ENCODE measurements at places on chromosomes 12 and 14.

- DNase-seq: no peak
Measured at GRCh38 chr14:28813810-28814209, 47.2 kb downstream of the FOXG1 start.

DNA sequence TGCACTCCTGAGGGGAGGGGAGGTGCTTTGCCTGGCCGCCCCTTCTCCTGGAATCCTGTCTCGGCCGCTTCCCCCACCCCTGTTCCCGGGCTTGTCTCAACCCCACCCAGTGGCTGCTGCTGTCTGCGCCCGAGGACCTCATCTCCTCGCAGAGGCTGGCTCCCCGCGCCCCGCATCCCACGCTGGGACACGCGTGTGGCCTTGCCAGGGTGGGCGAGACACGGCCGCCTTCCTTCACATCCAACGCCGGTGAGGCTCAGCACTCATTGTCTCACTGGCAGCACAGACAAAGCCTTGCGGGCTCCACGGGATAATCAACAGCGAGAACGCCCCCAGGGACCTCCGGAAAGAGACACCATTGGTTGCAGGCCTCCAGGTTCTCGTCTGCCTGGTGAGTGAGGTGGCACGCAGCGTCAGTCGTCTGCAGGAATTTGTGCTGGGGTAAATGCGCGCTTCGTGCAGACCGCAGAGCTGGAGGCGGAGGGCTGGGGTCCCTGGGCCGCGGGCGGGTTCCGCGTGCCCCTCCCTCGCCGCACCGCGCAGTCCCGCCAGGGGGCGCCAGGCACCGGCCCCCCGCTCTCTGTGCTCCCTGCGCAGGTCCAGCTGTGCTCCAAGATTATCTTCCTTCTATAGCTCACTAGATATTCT is 26.8 kb downstream of the CCDC177 start:
- DNase-seq: peak; percentile 66

DNA sequence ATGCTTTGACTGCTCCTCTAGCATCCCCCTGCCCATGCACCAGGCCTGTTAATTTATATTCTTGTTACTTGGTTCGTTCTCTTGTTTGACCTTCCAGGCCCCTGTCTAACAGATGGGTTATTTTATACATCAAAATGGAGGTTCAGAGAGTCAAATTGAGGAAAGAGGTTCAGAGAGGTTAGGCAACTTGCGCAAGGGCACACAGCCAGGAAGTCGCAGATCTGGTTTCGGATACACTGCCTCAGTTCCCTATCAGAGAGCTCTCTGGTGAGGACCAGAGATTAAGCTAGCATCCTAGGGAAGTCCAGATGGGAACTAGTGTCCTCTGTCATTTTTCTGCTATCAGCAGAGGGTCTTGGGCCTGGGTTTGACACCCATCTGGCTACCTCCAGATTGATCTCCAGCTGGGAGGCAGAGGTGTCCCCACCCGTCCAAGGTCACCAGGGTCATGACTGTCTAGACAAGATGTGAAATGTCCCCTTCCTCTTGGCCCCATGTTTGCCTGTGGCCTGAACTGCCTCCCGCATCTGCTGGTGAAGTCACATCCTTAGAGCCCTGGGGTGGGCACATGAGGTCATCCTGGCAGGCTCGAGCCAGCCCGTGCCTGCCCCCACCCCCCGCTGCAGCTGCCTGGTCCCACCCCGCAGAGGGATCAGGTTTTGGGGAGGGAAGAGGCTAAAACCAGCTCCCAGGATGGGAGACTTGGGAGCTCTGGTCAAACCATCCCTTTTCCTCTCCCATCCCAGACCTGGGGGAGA is 84.3 kb upstream of the NCOR2 start:
- no peak for DNase-seq

DNA sequence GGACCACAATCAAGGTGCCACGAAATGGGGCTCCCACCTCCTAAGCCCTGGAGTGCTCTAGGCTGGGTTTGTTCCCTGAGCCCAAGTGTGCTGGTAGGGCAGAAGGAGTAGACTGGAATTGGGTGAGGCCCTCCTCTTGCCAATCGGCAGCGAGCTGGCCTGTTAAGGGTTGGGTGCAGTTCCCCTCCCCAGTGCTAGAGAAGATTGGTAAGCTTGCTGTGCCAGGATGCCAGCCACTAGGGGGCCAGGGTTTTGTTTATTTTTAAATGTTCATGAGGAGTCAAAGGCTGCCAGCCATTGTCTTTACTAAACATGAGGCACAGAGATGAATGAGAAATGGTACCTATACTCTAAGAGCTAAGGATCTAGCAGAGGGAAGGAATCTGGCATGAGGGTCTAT is 79.7 kb downstream of the SPTB start:
- no peak for DNase-seq

DNA sequence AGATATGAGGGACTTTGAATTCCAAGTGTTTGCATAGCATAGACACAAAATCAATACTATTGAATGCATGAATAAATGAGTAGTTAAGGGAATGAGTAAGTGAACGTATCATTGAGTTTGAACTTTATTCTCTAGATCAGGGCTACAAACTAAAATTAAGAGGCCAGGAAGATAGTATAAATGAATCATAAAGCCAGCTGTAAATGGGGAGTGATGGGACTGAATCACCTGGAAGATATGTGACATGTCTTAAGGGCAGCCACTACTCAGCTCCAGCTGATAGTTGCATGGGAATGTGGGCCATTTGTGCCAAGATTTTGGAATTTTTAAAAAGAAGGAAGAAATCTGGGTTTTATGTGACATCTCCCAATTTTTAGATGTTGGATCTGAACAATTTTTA is 229.9 kb downstream of the AKAP6 start:
- no peak for DNase-seq

DNA sequence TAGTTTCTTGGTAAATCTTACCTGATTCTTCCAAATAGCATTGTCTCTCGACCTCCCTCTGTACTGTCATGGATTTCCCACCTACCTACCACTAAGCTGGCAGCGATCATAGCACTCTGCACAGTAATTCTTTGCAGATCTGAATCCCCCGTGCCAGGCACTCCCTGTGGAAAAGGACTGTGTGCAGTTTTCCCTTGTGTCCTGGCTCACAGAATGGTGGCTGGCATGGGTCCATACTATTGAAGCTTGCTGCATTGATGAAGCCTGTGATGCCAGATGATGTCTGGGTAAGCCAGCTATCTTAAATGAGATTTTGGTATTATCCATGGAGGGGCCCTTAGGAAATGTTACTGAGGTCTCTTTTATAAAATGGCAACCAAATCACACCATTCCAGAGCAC is 135.7 kb downstream of the RPAP3 start:
- no peak for DNase-seq

DNA sequence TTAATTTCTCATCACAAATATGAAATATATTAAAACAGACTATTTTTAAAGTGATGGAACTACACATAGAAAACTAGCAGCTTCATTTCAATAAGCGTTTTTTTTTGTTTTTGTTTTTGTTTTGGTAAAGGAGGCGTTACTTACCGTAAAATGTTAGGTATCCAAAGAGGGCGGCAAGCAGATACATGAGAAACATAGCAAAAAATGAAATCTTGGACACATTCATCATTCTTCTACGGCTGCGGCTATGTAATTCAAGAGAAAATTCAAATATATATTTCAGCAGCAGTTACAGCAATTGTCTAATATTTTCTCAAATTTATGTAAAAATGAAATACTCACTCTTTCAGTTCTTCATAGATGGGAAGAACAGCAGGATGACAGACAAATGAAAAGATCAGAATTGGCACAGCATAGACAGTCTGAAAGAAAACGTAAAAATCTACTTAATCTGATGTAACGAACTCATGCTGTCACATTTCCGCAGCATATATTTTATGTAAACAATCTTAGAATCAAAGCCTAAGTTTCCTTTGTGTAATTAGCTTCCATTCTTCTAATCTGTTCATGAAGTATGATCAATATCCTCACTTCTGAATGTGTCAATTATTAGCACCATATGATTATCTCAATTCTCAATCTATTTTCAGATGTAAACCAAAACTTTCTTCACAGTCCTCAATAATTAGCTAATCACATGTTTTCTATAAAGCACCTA is 8.8 kb downstream of the SLC38A2 start:
- no peak for DNase-seq

- DNase-seq: no peak
Measured at GRCh38 chr12:94872671-94872970, 130.9 kb downstream of the NDUFA12 start.

- peak; percentile 79 for DNase-seq
Measured at GRCh38 chr14:68794130-68794850, 1.4 kb upstream of the ZFP36L1 start.

DNA sequence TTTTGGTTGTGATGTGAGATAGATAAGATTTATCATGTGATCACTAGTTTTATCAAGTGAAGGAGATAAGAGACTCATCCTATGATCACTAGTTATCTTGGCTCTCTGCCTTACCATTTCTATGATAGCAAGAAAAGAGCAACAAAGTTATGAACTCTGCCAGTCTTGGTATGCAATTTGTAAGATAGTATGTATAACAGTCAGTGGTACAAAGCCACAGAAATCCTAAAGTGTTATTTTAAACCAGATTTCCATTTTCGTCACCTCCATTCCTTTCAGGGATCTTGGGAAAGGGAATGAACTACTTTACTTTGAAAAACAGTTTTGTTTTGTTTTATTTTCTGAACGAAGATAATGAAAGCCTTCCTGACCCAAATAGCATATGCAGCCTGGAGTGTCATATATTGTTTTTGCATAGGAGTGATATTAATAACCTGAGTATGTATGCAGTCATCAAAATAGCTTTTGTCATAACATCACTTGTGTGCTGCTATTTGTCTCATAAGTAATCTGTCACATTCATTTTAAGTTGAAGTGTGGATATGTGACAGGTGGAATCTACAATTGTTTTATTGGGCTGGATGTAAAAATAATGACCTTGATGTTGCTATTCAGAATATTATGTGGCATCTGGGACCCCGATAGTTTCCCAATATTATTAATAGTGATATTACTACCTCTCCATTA is 35.0 kb downstream of the FLRT2 start:
- DNase-seq: no peak

DNA sequence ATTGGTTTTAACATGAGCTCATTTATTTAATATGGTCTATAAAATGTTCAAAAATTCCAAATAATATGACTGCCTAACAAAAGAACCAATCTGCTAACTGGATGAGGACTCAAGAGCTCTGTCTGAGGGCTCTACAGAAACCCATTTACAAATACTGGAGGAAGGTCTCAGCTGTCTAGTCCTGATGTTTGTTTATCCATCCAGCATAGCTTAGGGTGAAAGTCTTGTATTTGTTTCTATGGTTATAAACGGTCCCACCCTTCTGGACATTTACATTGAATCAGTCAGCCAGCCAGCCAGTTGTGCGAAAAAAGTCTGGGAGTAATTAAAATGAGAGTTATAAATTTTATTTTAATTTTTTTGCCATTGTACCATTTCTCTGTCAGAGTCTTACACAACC is 220.7 kb downstream of the BMP4 start:
- DNase-seq: no peak

- no peak for DNase-seq
Measured at GRCh38 chr14:32824195-32824594, 114.5 kb upstream of the NPAS3 start.

DNA sequence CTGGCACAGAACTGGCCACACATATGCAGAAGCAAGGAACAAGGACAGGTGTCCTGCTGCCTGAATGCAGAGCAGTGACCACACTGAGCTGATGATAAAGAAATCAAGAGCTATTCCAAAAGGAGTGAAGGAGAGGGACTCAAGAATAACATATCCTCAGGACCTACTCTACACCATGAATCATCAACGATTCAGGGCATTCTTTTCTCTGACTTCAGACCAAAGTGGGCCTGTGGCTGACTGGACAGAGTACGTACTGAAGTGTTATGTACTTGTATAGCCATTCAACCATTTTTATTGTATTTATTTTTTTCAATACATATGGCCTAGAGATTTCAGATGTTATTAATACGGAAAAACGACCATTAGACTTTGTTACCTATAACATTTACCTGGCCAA is 177.5 kb upstream of the TMTC1 start:
- DNase-seq: no peak

- no peak for DNase-seq
Measured at GRCh38 chr12:67969134-67969802, 20.0 kb upstream of the IFNG-AS1 start.

DNA sequence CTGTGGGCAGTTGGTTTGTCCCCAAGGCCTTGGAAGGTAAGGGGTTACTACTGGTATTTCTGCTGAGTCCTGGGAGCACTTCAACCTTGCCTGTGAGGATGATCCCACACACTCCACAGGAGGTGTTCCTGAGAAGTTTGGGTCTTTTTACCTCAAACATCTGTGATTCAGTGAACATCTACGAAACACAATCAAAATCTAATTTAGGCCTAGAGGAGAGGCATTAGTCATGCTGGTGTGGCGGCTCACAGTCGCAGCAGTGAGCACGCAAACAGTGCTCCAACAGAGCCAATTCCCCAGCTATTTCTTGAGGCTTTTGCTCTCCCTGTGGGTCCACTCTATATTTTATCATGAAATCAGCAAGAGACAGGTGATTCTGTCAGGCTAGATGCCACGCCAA is 107.6 kb downstream of the APAF1 start:
- no peak for DNase-seq

DNA sequence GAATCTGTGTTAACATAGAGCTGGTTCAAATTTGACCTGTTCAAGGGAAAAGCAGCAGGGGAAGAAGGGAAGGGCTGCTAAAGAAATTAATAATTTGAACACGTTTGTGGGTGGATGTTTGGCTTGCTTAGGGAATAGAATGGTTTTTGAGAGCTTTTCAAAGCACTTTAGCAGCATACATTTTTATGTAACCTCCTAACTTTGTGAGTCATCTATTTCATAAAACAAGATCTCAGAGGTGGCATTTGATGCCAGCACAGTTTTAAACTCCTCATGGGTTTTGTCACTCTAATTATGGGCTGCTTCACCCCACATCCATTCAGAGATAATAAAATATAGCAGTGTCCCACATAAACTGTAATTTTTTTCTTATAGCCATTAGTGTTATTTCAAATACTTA is 143.8 kb downstream of the ACSS3 start:
- no peak for DNase-seq

DNA sequence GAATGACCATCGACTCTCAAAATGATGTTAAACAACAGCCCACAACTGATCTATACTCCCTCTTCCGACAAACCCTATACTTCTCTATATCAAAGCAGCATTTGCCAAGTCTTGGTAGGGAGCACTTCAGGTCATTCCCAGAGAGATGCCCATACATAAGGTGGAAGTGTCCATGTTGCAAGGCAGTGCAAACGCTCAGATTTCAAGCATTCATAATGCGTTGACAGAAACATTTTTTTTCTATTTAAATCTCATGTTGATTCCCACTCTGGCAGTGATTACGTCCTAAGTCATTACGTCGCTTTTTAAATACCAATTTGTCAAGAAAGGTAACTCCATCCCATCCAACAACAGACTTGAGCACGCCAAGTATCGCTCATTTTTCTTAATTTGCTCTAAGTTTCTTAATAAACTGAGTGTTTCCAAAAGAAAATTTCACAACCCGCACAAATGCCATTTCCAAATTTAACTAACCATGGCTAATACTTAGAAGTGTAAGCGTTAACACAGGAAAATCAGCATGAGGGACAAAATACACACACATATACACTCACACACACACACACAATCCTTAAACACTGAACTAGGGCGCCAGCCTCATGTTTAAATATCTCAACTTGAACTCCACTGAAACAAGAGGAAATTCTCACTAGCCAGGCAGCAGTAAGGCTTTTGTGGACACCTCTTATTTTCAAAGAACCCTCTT is 1.1 kb downstream of the GXYLT1 start:
- DNase-seq: no peak

All from activated naive CD8-positive, alpha-beta T cell treated with anti-CD3 and anti-CD28 coated beads, Interleukin-2, amount 10 ng/mL, durations not matched to agents 7 days and 5 days (primary cell).